Omental fat pad (tissue), 4 donors: ENCODE measurements at places on chromosomes 3 and 15.

DNA sequence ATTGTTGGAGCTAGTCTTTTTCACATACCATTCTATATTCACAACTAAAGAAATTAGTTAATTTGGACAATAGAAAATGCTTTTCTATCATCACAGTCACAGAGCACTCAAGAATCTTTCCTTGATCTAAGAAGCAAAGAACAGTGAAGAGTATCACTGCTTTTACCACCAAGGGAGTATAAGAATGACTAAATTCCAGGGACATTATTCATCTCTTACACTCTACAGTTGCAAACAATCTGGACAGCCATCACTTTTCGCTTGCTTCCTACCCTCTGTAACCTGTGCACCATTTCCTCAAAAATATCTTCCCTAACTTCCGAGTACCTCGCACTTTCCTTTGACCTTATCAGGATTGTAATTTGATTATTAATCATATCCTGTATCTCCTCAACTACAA is 359.5 kb upstream of the TMCO5A start:
- no peak for DNase-seq

DNA sequence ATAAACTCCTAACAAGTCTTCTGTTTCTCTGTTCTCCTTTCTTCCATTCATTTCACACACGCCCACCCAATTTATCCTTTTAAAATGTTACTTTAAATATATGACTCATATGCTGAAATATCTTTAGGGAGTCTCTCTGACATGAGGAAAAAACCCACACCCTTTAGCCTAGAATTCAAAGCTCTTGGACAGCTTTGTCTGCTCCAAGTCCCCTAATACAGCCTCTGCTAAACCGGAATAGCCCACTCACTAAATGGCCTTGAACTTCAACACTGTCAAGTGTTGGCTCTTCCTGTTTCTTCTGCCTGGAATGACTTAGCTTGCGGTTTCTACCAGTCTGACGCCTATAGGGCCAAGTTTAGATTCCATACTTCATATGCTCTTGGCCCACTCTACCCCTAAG is 3.3 kb upstream of the CD96 start:
- no peak for DNase-seq

- no peak for DNase-seq
These were observed 114.2 kb downstream of the EBLN2 start for GRCh38 chr3:73175698-73176097.

DNA sequence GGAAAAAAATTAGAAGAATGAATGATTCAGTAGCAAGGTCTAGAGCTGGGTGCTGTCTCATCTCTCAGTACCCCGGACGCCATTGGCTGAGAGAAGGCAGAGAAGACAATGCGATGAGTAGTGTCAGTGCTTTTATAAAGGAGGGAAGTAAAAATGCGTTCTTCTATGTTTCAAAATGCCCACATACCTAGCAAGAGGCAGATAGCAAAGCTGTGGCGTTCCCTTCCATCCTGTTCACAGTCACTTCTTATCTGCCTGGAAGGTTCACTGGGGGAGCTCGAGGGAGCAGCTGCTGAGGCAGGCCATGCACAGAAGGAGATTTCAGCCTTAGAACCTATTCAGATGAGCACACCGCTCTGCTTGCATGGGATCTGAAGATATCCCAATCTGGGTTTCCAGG is 234.0 kb downstream of the RPLP1 start:
- DNase-seq, result no peak

DNA sequence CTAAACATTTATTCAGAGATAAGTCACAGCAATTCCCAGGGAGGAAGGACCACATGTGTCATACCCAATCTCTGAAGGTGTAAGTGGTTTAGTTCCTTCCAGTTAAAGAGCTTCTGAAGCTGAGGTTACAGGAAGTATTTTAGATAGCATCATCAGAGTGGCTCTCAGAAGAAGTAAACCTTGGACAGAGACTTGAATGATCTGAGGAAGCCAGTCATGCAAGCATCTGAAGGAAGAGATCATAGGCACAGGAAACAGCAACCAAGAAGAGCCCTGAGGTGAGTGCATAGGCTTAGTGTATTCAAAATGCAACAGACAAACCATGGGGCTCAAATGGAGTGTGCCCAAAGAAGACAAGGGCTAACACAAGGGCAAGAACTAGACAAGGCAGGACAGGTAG is 210.3 kb downstream of the ULK4 start:
- DNase-seq, result no peak

DNA sequence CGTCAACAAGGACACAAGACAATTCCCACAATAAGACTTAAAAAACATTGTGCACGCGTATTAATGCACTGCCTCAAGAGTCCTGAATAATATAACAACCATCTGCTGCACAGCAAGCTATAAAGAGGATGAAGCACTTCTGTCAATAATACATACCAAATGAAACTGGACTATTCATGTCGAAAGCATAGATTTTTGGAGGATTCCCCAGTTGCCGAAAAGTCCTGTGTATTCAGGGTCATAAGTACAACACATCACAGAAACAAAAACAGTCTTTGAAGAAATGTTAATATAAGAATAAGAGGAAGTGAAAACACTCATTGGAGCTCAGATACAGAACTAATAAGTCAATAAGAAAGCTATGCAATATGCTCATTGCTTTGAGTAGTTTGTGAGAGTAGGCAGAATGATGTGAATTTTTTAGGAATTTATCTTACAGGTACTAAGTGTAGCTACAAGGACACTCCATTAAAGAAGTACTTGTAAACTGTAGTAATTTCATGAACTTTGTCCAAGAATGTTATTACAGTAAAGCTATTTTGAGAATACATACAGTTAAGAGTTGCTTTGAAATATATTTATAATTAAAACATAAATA is 31.6 kb downstream of the CBLB start:
- no peak for DNase-seq

GRCh38 chr3:161567577-161568361 is 71.2 kb downstream of the OTOL1 start:
- DNase-seq, result no peak

GRCh38 chr3:98967758-98968157 is 66.3 kb upstream of the DCBLD2 start:
- no peak for DNase-seq

DNA sequence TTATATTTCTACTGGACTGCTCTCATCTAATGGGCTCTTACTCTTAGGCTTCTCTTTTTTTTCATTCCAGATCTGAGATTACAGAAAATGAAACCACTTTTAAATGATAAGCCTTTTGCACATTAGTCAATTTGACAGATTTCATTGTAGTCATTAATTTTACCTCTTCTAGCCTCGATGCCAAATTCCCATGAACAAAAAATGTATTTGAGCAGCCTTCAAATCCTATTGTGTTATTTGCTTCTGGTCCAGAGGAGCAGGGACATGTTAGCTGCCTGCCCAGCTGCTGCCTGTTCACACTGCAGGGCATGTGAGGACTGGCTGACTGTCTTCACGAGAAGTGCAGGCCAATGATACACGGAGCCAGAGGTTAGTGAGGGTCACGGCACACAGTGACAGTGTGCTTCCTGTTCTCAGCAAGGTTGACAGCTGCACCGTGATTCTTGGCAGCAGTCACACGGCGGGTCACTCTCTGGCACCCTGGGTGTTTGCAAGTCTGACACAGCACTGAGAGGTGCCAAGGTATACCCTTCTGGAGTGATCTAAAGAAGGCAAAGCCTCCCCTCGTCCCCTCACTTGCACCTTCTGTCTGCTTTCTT is 40.8 kb downstream of the KAT2B start:
- DNase-seq, result no peak

- peak; percentile 38 for DNase-seq
These were observed 22.5 kb downstream of the GLB1 start for GRCh38 chr3:33074217-33075067.

DNA sequence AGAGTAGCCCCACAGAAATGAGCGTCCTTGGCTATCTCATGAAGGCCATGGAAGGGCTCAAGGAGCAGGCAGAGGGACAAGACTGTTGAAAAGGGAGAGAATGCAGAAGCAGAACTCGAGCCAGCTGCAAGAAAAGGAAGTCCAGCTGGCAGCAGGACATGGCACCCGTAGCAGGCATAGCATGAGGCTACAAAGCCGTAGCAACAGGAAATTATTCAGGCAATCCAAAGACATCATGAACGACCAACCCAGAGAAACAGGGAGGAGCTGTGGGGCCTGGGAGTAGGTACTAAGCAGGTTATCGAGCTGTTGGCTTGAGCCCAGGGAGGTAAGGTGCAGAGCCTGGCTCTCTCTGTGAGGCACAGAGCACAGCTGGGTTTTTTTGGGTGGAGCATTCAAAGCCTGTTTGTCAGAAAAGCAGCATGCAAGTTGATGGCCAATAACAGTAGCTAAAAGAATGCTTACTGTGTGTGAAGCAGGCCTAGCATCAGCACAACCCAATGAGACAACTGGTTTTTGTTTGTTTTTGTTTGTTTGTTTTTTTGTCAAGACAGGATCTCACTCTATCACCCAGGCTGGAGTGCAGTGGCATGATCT is 144.0 kb upstream of the SMAD3 start:
- DNase-seq, result no peak

GRCh38 chr3:128395500-128396162 is 71.1 kb downstream of the DNAJB8 start:
- DNase-seq, result no peak

DNA sequence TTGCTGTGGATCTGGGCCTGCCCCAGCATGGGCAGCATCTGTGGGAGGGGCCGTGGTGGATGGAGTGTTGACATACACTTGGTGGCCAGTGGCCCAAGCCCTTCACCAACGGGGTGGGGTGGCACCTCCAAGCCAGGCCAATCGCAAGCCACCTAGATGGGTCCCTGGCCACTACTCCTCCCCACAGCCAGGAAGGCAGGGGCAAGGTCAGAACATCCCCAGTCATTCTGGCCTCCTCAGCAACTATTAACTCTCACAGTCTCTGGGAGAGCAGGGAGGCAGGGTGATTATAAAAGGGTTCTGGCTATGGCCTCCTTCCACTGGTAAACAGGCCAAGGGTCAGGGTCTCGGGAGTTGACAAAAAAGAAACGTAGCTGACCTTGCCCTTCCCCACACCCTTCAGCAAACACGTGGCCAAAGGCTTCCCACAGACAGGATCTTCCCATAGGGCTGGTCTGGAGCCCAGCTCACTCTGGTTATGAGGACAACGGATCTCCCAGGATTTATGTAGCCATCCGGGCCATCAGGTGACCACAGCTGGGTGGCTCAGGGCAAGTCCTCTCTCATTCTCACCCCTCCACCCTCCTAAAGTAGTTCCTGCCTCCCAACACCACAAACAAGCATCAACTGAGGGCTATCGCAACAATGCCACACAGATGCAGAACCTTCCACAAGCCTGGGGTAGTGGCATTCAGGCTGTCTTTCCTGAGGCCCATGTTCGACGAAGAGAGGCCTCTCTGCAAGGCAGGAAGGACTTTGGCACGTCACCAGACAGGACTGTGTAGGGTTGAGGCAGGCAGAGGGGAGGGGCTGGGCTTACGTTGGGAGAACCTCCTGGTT is 18.9 kb downstream of the TLE3 start:
- no peak for DNase-seq

DNA sequence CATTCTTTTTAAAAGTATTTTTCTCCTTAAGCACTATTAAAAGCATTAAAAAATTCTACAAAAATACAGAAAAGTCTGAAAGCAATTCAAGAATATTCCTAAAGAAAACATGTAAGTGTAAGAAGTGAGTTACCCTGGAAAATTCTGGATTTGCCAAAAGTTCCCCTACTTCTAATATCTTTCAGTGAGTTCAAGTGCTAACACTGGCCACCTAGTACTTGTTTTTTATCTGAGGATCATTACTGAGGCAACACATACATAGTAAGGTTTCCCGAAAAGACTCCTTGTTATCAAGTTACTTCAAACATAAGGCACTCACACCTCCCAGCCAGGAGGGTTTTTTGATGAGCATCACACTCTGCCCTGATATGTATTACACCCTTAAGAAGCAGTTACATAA is 158.4 kb downstream of the TIGIT start:
- no peak for DNase-seq

- DNase-seq, result no peak
These were observed 30.4 kb upstream of the KLHL25 start for GRCh38 chr15:85825118-85825517.

GRCh38 chr3:133371181-133371580 is 28.7 kb upstream of the BFSP2 start:
- DNase-seq, result no peak

DNA sequence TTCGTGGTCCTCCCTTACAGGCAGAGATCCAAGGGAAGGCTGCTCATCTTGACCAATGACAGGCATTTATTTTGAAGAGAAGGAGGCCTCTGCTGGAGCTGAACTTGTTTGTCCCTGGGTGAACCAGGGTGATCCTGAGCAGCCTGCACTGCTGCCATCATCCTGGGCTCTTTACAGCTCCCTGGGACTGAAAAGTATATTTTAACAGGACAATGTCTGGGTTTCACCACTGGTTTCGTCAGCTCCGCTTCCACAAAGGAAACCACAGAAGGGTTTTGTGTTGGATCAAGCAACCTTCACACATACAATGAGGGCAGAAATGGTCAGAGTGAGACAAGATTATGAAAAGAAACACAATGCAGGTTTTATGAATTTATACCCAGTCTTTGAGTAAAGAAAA is 400.7 kb upstream of the TPM1 start:
- no peak for DNase-seq

GRCh38 chr15:96324192-96324895 is 6.2 kb upstream of the NR2F2 start:
- DNase-seq, result no peak

GRCh38 chr15:35665896-35666536 is 120.1 kb upstream of the DPH6 start:
- no peak for DNase-seq

GRCh38 chr15:77821959-77822256 is 189.2 kb upstream of the LINGO1 start:
- no peak for DNase-seq

GRCh38 chr15:45116482-45117307 is 2.6 kb downstream of the DUOXA2 start:
- no peak for DNase-seq

GRCh38 chr15:58805095-58805494 is 34.0 kb downstream of the MINDY2 start:
- DNase-seq, result no peak

DNA sequence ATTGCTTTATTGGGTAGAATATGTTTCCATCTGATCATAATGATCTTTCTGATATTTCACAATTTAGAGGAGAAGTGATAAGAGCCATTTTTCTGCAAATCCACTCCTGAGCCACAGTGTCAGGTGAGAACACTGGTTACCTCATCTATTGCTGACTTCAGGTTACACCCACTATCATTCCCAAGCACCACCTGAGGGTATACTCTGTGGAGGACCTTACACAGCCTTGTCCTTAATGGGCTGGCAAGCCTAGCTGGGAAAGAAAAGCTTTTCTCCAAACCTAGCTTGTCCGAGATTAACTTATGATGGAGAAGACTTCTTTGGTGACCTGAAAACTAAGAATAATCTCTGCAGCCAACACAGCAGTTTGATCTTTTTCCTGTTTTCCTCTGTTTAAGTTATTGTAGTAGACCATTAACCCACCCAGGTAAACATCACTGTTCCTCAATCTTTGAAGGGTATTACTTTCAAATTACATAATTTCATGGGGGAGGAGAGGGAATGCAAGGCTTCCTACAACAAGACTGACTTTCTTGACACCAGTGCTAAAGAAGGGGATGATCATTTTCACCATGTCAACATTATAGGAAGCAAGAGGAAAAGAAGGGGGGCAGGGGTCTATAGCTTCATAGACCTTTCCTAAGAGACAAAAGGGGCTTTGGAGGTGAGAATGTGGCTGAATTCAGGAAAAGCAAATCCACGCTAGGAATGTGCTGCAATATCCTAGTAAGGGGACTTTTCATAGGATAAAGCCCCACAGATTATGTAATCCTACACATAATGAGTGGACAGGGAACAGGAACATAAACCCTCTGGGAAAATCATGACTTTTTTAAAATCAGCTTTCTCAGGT is 1.7 kb downstream of the NCEH1 start:
- no peak for DNase-seq
